Nephron progenitor cell (in vitro differentiated cells): ENCODE measurements at places on chromosomes 7 and 10.

DNA sequence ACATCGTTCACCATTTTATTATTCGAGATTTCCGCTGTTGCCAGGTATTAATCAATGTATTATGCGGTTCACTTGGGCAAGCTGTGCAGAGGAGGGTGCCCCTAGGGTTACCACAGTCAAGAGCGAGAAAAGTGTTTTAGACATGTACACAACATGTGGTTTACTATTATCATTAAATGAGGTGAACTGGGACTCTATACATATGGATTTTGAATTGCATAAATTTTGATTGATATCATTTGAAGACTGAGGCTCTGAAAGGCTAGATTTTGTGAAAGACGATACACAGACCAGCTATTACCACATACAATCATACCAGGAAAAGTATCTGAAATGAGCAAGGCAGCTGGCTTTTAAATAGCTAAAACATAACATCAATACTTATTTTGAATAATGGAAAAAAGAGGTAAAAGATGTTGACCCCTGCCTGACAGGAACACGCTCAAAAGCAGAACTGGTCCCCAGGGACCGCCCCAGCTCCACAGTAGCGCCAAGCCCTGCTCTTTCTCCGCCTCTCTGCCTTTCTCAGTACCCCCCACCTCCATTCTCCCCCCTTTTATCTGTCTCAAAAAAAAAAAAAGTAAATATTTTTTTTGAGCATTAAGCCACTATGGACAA, 413.4 kb upstream of the MKI67 start:
- DNase-seq, result peak; percentile 45

DNA sequence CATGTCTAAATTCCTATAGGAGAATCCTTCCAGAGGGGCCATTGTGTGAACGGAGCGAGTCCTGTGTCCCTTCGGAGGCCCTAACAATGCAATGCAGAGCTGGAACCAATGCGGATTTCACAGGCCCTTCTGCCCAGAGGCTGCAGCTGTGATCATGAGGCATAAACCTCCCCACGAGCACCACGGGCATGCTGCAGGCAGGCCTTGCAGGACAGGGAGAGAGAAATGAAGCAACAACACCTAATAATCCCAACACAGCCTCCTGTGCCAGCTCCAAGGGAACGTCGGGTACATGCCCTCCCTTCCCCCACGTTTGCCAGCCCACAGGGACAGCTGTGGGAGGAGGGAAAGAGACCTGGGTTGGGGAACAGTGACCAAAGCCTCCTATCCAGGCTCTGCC, 74.4 kb downstream of the TNS3 start:
- DNase-seq, result peak; percentile 40

- peak; percentile 25 for DNase-seq
These were observed 724 bp downstream of the CAPZA2 start for GRCh38 chr7:116862951-116863670.

DNA sequence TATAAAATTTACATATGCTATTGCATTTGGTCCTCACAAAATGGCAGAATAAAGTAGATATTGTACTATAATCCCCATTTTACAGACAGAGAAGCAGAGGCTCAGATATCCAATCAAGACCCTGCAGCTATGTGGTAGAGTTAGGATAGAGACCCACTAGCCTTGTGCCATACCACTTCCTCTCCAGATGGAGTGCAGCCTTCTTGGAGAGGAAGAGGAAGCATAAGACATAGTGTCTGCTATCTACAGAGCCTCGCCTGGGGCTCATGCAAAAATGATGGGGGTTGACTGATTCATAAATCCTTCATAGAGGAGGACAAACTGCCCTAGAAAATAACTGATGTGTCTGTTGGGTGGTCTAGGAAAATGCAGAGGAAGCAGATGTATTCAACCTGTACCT, 447.3 kb downstream of the KCNMA1 start:
- no peak for DNase-seq

DNA sequence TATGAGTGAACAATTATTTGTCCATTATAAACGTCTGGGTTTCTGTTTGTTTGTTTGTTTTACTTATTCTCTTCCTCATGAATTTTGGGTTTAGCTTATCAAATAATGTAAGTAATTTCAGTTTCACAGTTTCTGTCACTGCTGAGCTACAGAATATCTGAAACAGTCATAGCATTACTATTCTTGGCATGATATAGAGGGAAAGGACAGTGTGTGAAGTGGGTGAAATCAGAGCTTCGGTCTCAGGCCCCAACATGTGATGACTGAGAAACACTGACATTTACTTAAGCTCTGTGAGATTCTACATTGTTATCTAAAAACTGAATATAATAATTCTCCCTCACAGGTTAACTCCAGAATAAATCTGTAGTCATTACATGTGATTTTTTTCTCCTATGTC, 8.8 kb upstream of the OR6V1 start:
- no peak for DNase-seq

DNA sequence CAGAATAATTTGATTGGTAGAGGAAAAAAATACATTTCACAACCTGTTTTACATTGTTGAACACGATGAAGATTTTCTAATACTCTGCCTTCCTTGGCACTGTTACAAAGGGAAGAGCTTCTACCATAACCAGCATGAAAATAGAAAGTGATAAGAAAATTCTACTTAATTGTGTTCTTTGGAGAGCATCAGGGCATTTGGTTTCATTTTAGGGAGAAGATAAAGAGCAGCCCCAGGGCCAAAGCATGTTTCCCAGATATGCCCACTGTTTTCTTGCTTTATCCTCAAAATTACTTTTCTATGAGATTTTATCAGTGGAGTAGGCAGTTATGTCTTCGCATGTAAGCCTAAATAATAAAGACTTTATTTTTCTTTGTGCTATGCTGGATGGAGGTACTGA, 9.5 kb downstream of the CHRM2 start:
- DNase-seq, result no peak

DNA sequence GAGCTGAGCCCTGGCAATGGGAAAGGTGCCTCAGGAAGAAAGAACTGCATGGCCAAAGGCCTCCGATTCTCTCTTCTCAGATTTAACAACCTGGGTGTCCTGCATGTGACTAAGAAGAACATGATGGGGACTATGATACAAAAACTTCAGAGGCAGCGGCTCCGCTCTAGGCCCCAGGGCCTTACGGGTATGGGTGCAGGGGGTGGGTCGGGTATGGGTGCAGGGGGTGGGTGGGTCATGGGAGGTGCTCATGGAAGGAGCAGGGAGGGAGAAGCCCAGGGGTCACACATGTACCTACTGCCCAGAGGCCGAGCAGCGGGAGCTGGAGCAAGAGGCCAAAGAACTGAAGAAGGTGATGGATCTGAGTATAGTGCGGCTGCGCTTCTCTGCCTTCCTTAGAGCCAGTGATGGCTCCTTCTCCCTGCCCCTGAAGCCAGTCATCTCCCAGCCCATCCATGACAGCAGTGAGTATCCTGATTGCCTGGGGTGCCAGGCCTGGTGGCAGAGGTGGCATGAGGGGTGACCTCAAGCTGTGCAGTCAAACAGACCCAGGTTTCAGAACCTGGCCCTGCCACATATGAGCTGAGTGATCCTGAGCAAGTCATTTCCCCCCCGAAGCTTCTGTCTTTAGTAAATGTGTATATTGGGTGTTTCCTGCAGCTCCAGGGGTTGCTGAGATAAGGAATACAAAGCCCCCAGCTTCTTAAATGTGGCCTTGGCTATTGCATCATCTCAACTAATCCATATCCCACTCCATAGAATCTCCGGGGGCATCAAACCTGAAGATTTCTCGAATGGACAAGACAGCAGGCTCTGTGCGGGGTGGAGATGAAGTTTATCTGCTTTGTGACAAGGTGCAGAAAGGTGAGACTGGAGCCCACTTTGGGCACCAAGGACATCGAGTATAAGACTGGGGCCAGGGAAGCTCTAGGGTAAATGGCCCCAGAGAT, 2.0 kb downstream of the NFKB2 start:
- no peak for DNase-seq

DNA sequence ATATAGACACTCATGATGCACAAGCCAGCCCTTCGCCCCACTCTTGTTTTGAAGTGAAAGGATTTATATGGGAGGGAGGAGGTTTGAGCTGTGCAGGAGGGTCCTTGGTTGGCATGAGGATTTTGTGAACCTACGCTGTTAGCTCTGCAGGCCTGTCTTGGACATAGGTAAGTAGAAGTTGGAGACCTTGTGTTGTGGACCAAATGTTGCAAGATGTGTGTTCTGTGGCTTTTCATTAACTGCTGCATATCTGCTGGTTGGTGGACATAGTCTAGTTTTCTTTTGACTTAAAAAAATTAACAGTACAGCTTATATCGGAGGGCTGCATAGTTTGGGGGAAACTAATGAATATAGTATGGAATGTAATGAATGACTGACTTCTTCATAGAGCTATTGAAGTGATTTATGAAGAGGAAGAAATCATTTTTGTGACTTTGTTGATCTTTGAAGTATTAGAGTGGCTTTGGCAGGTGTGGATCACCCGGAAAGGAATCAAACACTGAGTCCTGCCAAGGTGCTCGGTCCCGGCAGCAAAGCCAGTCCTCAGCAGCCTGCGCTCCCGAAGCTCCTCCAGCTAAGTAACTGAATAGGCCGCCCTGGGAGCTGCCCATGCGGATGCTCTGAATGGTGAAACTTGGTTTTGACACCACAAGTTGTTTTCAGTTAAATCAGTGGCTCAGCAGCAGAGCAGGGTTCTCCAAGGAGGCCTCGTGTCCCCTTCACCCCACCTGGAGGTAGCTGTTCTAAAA, 3.2 kb downstream of the MGMT start:
- no peak for DNase-seq

GRCh38 chr10:25388188-25388861, 213.5 kb downstream of the GPR158 start:
- no peak for DNase-seq

DNA sequence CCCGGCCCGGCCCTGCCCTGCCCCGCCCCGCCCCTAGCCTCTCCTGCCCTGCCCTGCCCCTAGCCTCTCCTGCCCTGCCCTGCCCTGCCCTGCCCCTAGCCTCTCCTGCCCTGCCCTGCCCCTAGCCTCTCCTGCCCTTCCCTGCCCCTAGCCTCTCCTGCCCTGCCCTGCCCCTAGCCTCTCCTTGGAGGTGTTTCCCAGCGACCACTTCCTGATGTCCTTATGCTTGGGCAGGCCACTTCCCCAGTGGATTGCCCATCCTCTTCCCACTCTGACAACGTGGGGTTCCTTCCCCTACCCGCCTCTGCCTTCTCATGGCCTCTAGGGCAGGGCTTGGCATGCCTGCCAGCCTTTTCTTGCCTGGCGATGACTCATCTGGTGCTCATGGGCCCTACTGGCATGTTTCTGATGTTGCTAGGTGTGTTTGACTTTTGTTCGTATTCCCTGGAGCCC, 21.2 kb downstream of the PRXL2A start:
- DNase-seq, result no peak

DNA sequence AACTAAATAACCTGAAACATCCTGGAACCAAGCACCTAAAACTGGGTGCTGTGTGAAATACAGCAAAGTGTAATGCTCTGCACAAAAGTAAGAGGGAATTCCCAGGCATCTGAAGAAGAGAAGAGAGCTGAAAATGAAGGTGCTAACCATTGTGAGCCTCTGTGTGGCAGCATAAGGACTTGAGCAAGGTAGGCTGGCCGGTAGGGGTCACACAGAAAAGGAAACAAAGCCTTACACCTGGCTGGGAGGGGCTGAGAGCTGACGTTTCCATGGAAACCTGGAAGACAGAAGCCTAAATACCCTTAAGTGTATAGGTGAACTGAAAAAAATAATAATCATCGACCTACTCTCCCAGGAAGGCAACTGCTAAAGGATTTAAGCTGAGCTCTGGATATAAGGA, 48.6 kb downstream of the CUL1 start:
- DNase-seq, result no peak

DNA sequence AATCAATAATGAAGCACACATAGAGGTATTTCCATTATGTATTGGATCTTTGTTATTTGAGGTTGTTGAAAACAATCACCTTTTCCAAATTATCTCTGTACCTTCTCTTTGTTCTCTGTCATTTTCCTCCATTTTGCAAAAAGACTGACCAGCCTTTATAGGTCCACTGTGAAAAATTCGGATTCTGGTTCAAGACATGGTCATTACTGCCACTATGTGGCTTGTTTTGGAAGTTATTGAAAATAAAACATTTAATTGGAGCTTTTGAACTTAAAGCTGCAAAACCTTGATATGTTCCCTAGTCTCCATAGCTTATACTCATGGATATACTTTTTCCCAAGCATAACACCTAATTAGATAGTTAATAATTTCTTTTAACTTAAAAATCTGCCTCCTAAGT, 1094.4 kb downstream of the NRG3 start:
- no peak for DNase-seq

DNA sequence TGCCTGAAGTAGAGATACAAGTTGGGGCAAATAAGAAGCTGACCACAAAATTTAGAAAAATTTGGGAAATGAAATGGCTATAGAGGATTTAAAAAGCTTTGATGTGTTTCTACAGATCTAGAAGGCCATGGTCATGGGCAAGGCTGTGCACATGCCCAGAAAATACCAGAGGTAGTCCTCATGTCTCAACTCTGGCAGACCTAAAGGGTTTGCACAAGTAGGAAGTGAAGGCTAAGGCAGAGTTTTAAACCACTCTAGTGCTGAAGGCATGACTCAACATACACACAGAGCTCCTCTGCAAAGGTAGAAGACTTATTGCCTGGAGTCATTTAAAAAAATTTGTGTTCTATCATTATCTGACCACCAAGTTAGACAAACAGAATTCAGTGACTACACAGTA, 364.6 kb downstream of the CCSER2 start:
- no peak for DNase-seq

GRCh38 chr7:99253369-99253768, 19.3 kb upstream of the MYH16 start:
- DNase-seq, result no peak

- DNase-seq, result peak; percentile 18
These were observed 181.3 kb downstream of the BAMBI start for GRCh38 chr10:28858646-28859045.

GRCh38 chr10:68111584-68111983, 2.3 kb downstream of the MYPN start:
- DNase-seq, result no peak

GRCh38 chr7:15557686-15558085, 4.1 kb downstream of the AGMO start:
- DNase-seq, result no peak

- DNase-seq, result no peak
These were observed 69.3 kb downstream of the AVL9 start for GRCh38 chr7:32564542-32564941.

DNA sequence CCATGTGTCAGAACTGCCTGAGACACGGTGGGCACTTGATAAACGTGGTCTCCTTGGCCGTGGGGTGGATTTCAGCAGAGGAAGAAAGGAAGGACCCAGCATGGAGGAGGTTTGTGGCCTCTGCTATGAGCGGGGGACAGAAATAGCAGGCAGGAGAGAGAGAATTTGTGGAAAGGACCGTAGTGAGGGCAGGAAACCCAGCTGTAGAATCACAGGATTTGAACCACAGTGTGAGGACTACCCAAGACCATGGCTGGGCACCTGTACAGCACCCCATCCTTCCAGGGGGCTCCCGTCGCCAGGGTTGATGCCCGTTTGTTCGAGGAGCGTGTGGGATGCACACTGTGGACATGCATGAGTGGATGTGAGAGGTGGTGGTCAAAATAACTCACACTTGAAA, 183.4 kb downstream of the PTPN20 start:
- no peak for DNase-seq

DNA sequence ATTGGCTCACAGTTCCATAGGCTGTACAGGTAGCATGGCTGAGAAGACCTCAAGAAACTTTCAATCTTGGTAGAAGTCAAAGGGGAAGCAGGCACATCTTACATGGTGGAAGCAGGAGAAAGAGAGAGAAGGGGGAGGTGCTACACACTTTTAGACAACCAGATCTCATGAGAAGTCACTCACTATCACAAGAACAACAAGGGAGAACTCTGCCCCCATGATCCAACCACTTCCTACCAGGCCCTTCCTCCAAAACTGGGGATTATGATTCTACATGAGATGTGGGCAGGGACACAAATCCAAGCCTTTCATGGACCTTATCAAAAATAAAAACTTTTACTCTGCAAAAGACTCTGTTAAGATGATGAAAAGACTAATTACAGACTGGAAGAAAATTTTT, 183.2 kb upstream of the TRIM24 start:
- no peak for DNase-seq
